ENCODE measurements at places on chromosomes 6 and 20.

DNA sequence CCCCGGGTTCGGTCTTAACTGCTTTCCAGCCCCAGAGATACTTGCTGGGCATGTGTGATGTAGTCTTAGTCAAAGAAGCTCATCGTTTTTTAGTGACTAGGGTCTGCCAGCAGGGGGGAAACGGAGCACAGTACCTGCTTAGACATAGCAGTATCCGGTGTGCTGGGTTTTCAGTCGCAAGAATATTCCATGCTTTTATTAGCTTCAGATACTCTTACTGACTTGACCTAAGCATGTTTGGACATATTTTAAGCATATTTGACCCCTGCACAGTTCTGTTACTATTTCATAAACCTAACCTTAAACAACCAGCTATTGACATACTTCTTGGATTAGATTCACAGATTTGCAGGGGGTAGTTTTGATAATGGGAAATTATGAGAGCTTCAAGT is 3.0 kb downstream of the E2F3 start:
- peaks cover 49% of the 10 kb centered on the region for H3K4me1 ChIP-seq
- H3K27me3 ChIP-seq, result no peaks in the 10 kb centered on the region
- peak overlapping the region; percentile 98 for H3K27ac ChIP-seq

DNA sequence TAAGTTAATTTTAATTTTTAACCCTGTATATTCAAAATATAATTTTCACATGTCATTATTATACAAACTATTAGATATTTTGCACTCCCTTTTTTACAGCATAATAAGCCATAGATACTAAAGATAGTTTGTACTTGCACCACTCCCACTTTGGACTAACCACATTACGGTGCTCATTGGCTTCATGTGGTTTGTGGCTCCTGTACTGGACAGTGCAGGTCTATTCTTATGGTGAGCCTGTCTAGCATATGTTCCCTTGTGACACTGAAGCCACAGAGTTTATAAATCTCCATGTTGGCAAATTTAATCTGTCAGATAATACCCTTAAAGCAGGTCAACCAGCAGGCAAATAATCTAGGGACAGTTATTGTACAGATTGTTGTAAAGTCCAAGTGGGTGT is 354.4 kb upstream of the KCNQ5 start:
- no peak overlapping the region for H3K4me3 ChIP-seq
- DNase-seq, result no peak
- H3K27me3 ChIP-seq, result no peaks in the 10 kb centered on the region
- H3K27ac ChIP-seq, result no peak overlapping the region

- no peak for DNase-seq
- H3K27ac ChIP-seq, result peak overlapping the region; percentile 3
- H3K36me3 ChIP-seq, result peaks cover 8% of the 10 kb centered on the region
- no peak overlapping the region for H3K4me3 ChIP-seq
Measured at GRCh38 chr20:33407251-33407650, 5.9 kb upstream of the CDK5RAP1 start.

DNA sequence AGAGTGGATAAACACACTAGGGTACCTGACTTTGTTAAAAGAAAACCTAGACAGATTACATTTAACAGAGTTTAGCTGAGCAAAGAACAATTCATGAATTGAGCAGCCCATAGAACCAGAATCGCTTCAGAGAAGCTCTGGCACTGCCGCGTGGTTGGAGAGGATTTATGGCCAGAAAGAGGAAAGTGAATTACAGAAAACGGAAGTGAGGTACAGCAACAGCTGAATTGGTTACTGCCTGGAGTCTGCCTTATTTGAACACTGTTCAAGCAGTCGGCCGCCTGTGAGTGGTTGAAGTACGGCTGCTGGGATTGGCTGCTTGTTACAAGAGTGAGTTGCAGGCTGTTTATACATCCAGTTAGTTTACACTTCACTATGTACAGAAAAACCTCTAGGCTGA is 253.8 kb upstream of the CDYL start:
- no peaks in the 10 kb centered on the region for H3K36me3 ChIP-seq
- H3K4me3 ChIP-seq, result no peak overlapping the region
- DNase-seq, result no peak
- H3K27ac ChIP-seq, result no peak overlapping the region
- peaks cover 24% of the 10 kb centered on the region for H3K27me3 ChIP-seq

GRCh38 chr6:58113960-58114359 is 796.5 kb downstream of the PRIM2 start:
- no peak overlapping the region for H3K4me3 ChIP-seq
- no peak for DNase-seq
- no peaks in the 10 kb centered on the region for H3K36me3 ChIP-seq
- no peaks in the 10 kb centered on the region for H3K4me1 ChIP-seq
- no peaks in the 10 kb centered on the region for H3K27me3 ChIP-seq
- H3K27ac ChIP-seq, result no peak overlapping the region

GRCh38 chr6:82072751-82073150 is 174.8 kb downstream of the IBTK start:
- DNase-seq, result no peak
- no peak overlapping the region for H3K4me3 ChIP-seq
- H3K27ac ChIP-seq, result no peak overlapping the region

- peaks cover 66% of the 10 kb centered on the region for H3K4me1 ChIP-seq
- no peak for DNase-seq
- no peak overlapping the region for H3K4me3 ChIP-seq
- H3K27me3 ChIP-seq, result no peaks in the 10 kb centered on the region
Measured at GRCh38 chr6:39218868-39219567, 10.3 kb downstream of the KCNK5 start.

DNA sequence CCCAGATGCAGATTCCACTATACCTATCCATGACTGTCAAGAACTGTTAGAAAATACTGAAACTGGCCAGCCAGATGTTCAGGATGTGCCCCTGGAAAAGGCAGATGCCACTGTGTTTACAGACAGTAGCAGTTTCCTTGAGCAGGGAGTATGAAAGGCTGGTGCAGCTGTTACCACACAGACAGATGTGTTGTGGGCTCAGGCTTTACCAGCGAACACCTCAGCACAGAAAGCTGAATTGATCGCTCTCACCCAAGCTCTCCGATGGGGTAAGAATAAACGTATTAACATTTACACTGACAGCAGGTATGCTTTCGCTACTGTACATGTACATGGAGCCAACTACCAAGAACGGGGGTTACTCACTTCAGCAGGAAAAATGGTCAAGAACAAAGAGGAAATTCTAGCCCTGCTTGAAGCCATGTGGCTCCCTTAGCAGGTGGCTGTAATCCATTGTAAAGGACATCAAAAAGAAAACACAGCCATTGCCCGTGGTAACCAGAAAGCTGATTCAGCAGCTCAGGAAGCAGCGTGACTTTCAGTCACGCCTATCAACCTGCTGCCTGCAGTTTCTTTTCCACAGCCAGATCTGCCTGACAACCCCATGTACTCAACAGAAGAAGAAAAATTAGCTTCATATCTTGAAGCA is 459.7 kb upstream of the HTR1E start:
- H3K36me3 ChIP-seq, result no peaks in the 10 kb centered on the region
- no peak overlapping the region for H3K4me3 ChIP-seq
- H3K27ac ChIP-seq, result no peak overlapping the region

- no peak overlapping the region for H3K4me3 ChIP-seq
- no peak overlapping the region for H3K27ac ChIP-seq
- H3K27me3 ChIP-seq, result peaks cover 1% of the 10 kb centered on the region
- H3K4me1 ChIP-seq, result no peaks in the 10 kb centered on the region
- DNase-seq, result no peak
- H3K36me3 ChIP-seq, result no peaks in the 10 kb centered on the region
Measured at GRCh38 chr6:160774399-160774798, 72.4 kb downstream of the PLG start.

DNA sequence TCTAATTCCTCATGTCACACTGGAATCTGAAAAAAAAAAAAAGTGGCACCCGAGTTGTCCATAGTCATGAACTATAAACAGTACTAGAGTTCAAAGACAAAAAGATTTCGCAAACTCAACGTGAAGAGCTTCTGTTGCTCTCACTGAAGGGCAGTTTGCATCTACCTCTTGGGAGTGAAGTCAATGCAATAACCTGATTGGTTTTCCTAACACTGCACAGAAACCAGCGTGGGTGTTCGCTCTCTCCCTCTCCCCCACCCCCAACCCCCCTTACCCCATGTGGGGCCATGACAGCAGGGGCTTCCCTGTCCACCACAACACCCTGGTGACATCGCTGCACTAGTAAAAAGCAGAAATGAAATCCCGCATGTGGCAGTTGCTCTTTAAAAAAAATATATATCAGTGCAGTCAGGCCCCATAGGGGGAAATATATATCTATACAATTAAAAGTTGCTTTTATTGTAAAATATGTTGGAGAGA is 66.9 kb downstream of the GMPR start:
- no peaks in the 10 kb centered on the region for H3K27me3 ChIP-seq
- DNase-seq, result peak; percentile 53
- no peak overlapping the region for H3K4me3 ChIP-seq

GRCh38 chr6:24439858-24440539 is 37.3 kb downstream of the MRS2 start:
- no peak overlapping the region for H3K27ac ChIP-seq
- H3K4me3 ChIP-seq, result no peak overlapping the region
- no peaks in the 10 kb centered on the region for H3K27me3 ChIP-seq
- H3K4me1 ChIP-seq, result peaks cover 2% of the 10 kb centered on the region

Measured in activated CD8-positive, alpha-beta T cell treated with anti-CD3 and anti-CD28 coated beads for 36 hours (primary cell).